ENCODE measurements at places on chromosomes 7 and 10.
A peak's percentile ranks its signal among the peaks of the same experiment; 100 is the strongest.

- no peak for DNase-seq
These were observed 337.8 kb downstream of the PARD3 start for GRCh38 chr10:34477249-34477648.

GRCh38 chr7:157416011-157416410 lies 79.2 kb downstream of the DNAJB6 start:
- DNase-seq, result no peak

DNA sequence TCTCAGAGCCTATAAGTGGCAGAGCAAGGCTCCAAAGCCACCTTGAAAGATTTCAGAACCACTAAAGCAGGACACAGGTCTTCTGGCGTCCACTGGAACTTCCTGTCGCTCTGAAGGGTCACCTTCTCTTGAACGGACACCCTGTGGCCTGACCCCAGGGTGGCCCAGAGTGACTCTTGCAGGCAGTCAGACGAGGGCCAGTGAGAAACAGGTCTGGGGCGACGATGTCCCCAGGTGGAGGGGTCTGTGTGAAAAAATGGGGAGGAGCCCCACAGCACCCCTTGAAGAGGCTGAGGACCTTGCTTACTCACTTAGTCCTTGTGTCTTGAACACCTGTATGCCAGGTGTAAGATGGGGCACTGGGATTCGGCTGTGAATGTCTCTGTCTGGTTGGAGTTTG lies 946 bp upstream of the RASGEF1A start:
- DNase-seq, result no peak

DNA sequence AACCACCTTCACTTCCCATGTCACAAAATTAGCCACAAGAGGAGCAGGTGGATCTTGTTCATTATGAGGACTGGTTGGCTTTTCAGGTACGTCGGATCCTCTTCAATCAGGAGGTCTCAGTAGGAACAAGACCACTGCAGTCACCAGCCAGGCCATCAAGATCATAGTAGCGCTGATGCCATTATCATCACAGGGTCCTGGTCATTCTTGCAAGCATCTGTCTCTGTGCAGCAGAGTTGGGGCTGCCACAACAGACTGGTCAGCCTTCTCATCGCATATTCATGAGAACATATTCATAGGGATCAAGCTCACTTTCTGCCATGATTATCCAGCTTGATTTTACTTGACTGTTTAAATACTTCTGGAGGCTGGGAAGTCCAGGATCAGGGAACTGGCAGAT lies 67.1 kb downstream of the ADCYAP1R1 start:
- DNase-seq, result no peak

- no peak for DNase-seq
These were observed 2.1 kb upstream of the SSC4D start for GRCh38 chr7:76411626-76412025.

DNA sequence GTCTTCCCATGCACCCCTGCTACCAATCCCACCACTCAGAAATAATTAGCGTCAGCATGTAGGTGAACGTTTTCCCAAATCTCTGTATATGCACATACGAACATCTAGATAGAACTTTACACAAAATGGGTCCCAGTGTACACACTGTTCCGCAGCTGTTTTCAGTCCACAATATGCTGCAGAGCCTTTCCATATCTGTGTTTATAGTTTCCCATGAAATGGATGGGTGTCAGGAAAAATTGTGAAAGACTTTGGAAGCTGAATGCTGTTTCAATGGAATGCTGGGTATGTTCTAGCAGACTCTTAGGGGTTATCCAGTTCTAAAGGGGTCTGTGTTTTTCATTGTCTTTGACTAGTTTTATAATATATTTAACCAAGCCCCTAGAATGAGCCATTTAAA lies 13.8 kb downstream of the GRK5 start:
- DNase-seq, result no peak

- DNase-seq, result no peak
These were observed 50.4 kb downstream of the CLEC2L start for GRCh38 chr7:139573871-139574270.

GRCh38 chr10:129845111-129845753 lies 118.8 kb downstream of the EBF3 start:
- no peak for DNase-seq

- DNase-seq, result no peak
These were observed 99.5 kb downstream of the MKI67 start for GRCh38 chr10:128026615-128027300.

- DNase-seq, result no peak
These were observed 135.3 kb downstream of the ZNF467 start for GRCh38 chr7:149637911-149638565.

GRCh38 chr7:73397521-73398281 lies 35.9 kb upstream of the FZD9 start:
- no peak for DNase-seq

GRCh38 chr7:66583490-66584110 lies 45.1 kb upstream of the KCTD7 start:
- no peak for DNase-seq

DNA sequence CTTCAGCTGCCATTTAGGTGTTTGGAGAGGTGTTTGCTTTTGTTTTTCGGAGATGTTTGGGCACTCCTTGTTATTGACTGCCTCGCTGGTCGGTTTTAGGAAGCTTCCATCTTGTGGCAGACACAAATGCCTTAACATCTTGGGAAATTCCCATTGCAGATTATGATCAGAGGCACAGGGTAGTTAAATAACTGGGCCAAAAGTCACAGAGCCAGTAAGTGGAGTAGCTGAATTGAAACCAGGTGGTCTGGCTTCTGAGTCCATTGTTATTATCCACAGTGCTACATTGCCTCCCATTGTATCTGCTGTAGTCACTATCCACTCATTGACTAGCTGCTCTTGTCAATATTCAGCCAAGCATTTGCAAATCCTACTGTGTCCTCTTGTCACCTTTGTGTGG lies 138.2 kb upstream of the PLPP4 start:
- DNase-seq, result no peak

DNA sequence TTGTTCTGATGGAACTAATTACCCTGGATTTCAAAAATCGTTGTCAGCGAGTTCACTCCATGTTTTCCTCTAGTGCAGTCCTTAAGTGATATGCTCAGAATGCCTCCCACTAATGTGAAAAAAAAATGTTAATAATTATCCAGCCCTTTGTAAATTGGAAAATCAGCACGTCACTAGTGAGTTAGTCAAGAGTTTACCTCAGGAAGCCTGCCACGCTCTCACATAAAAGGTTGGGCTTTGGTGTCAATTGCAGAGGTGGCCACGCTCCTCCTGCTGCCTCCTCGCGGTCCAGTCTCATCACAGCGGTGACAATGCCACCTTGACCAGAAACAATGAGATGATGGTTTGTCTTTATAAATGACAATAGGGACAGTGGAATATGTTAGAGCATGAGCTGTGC lies 22.5 kb downstream of the UPP1 start:
- DNase-seq, result no peak

- no peak for DNase-seq
These were observed 59.4 kb upstream of the AHR start for GRCh38 chr7:17239046-17239445.

GRCh38 chr7:2070151-2070763 lies 162.5 kb downstream of the MAD1L1 start:
- DNase-seq, result no peak

DNA sequence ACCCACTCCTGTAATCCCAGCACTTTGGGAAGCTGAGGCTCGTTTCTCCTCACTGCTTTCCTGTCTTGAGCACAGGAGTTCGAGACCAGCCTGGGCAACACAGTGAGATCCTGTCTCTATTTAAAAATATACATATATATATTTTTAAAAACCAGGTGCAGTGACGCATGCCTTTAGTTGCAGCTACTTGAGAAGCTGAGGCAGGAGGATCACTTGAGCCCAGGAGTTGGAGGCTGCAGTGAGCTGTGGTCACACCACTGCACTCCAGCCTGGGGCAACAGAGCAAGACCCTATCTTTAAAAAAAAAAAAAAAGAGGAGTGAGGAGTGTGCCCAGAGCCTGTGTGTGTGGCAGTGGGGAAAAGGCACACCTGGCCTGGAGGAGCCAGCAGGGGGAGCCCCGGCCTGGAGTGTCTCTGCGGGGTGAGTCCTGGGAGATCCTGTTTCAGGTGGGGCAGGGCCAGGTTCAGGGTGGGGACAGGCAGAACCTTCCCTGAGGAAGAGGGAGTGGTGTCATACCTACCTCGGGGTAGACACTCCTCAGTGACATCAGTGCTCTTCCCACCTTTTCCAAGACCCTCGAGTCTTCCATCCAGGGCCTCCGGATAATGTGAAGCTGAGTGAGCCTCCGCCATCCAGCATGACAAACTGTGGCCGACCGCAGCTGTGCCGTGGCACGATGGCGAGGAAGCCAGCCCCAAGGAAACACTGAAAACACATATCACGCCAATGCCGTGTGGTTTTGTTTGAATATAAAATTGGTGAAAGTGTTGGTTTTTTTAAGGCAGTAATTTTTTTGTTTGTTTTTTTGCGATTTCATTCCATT lies 9.0 kb upstream of the ARPC1B start:
- no peak for DNase-seq

- no peak for DNase-seq
These were observed 29.9 kb upstream of the UTF1 start for GRCh38 chr10:133199992-133200611.

GRCh38 chr10:127424594-127425264 lies 124.4 kb upstream of the NPS start:
- no peak for DNase-seq

DNA sequence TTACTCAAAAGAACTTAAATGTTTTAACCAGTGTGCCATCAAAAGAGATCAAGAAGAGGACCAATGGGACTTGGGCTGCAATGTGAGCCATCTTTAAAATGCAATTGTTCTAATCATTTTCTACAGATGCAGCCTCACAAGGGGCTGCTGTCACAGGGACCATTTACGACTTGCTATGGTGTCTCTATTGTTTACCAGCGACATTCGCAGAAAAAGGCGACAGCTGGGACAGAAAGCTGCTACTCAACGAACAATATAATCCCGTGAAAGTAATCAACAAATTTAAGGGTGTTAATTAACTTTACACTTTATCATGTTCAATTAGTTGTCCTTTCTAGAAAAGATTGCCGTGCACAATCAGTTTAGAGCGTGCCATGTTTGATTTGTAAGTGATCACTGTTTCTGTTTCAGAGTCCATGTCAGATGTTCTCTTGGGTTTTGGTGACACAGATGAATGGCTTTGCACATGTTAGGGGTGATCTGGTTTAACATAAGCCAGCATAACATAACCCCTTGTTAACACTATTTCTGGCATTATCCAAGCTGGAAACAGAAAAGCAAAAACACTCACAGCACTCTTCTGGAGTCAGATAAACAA lies 110.8 kb downstream of the HIBADH start:
- DNase-seq, result no peak

- DNase-seq, result peak; percentile 96
These were observed at the start of gene BET1 for GRCh38 chr7:94004024-94004951. BET1 (minus strand) TSS chr7:94004355; CDS start chr7:94004216, 139 bp downstream.

- no peak for DNase-seq
These were observed 172.2 kb downstream of the SH2D4B start for GRCh38 chr10:80709866-80710265.

DNA sequence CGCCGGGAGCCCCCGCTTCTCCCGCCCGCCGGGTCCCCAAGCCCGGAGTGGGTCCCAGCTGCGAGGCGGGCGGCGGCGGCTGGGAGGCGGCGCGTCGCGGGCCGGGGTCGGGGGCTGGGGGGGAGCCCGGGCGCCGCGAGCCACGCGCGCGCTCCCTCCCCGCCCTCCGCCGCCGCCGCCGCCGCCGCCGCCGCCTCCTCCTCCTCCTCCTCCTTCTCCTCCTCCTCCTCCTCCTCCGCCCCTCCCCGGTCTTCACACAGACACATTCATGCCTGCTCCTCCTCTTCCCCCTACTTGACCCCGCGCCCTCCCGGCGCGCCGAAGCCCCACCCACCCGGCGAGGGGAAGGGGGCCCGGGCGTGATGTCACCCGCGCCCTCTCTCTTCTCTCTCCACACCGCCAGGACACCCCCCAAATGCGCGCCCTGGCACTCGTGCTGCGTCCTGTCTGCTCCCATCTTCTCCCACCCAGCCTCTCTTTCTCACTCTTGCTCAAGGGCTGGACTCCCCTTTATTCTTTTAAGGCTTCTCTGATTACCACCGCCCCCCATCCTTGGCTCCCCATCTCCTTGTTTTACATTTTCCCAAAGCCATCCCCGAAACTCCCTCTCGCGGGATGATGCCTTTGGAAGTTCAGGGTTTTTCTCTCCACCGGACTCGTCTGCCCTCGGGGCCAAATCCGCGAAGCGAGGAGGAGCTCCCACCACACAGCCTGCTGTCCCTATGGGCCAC lies 967 bp upstream of the GLI3 start:
- no peak for DNase-seq

GRCh38 chr10:129046962-129047361 lies 420.1 kb upstream of the MGMT start:
- no peak for DNase-seq

- no peak for DNase-seq
These were observed 3.5 kb downstream of the FOXP2 start for GRCh38 chr7:114418117-114418516.

DNA sequence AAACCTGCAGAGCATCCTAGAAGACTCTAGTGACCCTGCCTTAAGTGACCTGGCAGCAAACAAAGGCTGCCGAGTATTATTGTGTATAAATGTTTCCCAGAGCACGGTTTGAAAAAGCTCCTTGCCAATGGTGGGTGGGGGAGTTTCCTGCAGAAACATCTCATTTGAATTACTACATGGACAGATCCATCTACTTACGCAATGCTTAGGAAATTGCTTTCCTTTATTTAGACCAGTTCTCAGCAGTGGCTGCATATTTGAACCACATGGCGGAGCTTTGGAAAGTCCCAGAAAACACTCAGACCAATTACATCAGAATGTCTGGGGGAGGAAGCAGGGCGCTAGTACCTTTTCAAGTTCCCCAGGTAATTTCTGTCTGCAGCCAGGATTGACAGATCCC lies 560.9 kb downstream of the SDK1 start:
- no peak for DNase-seq

GRCh38 chr7:36606153-36606975 lies 117.9 kb downstream of the AOAH start:
- peak; percentile 24 for DNase-seq

DNA sequence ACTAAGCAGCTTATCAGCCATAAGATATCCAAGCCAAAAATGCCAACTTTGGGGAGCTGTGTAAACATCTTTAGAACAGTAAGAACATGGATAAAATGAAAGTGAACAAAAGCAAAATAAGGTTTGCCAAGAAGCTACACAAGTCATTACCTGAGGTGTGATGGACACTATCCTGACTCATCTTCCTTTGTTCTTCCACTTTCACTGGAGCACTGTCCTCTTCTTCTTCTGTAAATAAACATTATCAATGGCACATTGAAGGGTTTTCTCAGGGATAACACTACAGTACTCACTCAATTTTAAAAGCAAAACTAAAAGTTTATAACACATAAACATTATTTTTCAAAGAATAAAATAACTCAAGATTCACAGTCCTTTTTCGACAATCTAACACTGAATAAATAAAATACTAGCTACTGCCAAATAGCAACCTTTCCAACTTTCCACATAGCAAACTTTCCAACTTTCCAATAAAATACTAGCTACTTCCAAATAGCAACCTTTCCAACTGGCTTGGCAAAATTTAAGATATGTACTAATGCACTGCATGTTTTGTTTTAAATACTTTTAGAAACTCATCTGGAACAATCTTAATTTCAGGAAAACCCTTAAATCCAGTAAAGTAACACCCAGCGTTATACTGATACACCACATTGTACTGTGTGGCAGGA lies 174.1 kb downstream of the SKAP2 start:
- no peak for DNase-seq

All from putamen (tissue), 1 donor.